ENCODE measurements at places on chromosomes 7 and 10.
A peak's percentile ranks its signal among the peaks of the same experiment; 100 is the strongest.

GRCh38 chr10:51619365-51619764 is 80.0 kb downstream of the CSTF2T start:
- DNase-seq, result no peak

- peak; percentile 93 for DNase-seq
Observed at GRCh38 chr7:74587435-74588126, 69.9 kb upstream of the GTF2I start.

- DNase-seq, result no peak
Observed at GRCh38 chr10:107732045-107732444, 567.5 kb upstream of the SORCS1 start.

GRCh38 chr10:98832196-98832595 is 385.5 kb upstream of the HPS1 start:
- DNase-seq, result no peak

GRCh38 chr10:6953271-6953801 is 373.3 kb upstream of the PRKCQ start:
- no peak for DNase-seq

GRCh38 chr7:128941323-128941890 is 3.7 kb downstream of the IRF5 start:
- DNase-seq, result no peak

- no peak for DNase-seq
Observed at GRCh38 chr7:81407094-81407493, 362.8 kb downstream of the HGF start.

GRCh38 chr10:124294811-124295770 is 123.6 kb downstream of the OAT start:
- DNase-seq, result no peak

- no peak for DNase-seq
Observed at GRCh38 chr7:100489121-100489520, 5.4 kb downstream of the NYAP1 start.

DNA sequence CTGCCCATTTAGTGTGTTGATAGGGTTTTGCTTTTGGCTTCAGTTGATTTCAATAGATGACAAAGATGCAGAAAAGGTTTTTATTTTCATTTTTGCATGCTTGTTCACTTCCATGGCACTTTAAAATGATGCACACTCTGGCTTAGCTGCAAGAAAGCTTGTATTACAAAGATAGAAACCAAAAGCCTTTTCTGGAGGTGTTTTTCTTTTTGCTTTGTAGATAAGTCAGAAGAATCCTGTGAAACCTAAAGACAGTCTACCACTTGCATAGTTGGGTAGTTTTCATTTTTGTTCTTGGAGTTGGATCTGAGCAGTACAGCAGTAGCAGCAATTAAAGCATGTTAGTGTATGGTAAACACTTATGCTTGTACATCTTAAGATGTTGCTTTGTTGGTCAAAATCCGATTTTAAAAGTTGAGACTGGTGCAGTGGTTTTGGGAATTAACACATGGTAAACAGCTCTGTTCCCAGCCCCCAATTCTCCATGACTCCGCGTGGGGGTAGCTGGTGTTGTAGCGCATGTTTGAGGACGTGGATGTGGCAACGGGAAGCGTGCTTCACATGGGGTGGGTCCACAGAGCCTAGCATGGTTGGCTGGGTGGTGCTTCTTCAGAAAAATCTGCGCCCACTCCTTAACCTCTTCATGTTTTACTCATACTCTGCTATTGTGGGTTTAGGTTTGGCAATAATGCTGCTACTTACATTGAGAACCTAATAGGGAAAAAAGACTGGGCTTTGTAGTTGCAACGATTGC is 19.8 kb downstream of the CCNY start:
- DNase-seq, result peak; percentile 33

DNA sequence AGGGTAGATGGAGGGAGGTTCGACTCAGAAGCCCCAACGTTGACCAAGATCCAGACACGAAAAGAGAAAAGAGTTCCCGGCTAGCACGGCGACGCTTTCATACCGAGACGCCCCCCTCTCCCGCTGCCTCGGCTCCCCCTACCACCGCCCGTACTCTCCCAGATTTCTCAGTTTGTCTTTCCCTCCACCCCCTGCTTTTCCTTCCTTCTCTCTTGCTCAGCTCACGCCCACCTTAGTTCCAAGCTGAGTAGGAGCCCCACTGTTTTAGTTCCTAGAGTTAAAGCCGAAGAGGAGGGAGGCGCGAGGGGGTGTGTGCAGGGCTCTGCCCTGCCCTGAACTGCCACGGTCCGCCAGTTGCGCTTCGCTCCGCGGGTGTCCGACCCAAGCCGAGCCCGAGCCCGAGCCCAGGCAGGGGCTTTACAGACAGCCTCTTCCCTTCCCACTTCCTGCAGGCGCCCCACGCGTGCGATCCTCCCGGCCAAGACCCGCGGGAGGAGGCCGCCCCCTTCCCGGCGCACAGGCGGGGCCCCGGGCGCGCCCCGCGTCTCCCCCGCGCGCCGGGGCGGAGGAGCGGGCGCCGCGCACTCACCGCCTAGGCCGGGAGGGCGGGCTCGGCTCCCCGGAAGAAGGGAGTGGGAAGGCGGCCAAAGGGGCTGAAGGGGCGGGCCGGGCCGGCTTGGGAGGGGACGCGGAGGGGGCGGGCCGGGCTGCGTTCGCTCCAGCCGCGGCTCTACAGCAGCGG is at the start of gene EPHB6:
EPHB6 (plus strand) TSS at position 705 of the 742 bp plus-strand sequence. CDS start 8,152 bp downstream, outside the sequence.
- DNase-seq, result no peak

DNA sequence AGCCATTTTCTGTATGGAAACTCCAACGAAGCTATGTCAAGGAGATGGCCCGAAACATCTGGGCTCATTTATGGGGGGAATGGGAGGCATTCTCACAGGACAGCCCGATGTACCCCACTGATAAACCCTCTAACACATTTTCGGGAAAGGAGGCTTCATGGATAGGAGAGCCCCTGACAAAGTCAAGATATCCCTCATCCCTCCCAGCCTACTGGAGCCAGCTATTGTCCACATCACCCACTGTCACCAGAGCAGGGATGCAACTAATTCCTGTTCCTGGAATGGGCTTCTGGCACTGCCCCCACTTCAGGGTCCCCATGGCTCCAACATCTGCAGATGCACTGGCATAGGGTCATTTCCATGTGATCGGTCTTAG is 98.2 kb upstream of the BMPER start:
- no peak for DNase-seq

DNA sequence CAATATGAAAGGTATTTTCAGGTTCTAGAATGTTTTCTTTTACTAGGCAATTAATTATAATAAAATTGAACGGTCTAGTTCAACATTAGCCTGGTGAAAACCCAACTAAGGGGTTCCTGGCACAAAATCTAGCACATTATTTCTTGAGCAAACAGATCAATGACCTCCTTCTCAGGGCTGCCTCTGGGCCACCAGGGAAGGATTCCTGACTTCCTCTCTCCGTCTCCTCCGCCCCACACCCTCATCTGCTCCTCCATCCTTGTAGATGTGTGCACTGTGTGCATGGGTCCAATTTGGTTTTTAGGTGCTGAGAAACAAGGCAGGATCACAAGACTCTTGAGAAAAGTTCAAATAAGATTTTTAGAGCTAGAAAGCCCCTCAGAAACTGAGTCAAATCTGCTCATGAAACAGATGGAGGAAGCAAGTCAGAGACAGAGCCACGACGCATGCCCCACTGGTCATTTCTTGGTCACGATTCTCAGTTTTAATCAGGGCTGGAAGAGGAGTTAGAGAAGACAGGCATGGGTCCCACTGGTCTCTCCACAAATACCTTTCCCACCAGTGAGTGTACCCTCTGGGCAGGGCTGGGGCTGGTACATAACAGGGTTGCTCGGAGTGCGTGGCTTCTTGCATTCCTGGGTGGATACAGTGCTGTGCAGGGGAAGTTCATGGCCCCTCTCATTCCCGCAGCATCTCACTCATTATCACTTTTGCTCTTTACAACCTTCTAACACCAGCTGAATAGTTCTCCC is 3.8 kb downstream of the TRPV6 start:
- DNase-seq, result no peak

- no peak for DNase-seq
Observed at GRCh38 chr7:101119876-101120275, 7.0 kb upstream of the SERPINE1 start.

GRCh38 chr7:4225361-4225771 is 456.7 kb upstream of the FOXK1 start:
- no peak for DNase-seq

GRCh38 chr10:35089611-35090161 is 455 bp downstream of the CUL2 start:
- no peak for DNase-seq

DNA sequence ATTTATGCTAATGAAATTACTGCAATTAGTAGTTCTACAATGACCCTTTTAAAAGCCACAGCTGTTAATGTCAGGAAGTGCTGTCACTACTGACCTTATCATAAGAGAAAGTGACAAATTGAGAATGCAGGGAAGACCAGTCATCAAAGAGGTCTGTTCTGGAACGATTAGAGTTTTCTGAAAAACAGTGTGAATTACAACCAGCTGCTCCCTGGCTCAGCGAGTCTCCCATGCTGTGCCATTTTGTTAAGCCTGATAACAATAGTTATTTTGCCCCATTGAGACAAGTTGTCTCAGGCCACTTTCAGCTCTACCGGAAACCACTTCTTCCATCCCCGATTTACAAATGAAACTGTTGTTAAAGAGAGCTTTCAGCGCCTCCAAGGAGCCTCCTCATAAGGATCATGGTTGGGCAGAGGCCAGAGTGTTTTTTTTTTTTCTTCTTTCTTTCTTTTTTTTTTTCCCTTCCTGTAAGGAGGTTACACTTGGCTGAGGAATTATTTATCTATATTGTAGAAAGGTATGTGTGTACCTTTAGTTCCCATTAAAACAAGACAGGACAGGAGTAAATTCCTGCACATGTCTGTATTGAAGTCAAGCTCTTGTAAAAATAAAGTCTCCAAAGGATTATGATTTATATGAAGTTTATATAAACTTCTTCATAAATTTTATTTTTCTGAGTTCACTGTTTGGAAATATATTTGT is 173.6 kb downstream of the CDCA7L start:
- DNase-seq, result no peak

- peak; percentile 47 for DNase-seq
Observed at GRCh38 chr10:103605359-103606096, 112.0 kb downstream of the NEURL1 start.

DNA sequence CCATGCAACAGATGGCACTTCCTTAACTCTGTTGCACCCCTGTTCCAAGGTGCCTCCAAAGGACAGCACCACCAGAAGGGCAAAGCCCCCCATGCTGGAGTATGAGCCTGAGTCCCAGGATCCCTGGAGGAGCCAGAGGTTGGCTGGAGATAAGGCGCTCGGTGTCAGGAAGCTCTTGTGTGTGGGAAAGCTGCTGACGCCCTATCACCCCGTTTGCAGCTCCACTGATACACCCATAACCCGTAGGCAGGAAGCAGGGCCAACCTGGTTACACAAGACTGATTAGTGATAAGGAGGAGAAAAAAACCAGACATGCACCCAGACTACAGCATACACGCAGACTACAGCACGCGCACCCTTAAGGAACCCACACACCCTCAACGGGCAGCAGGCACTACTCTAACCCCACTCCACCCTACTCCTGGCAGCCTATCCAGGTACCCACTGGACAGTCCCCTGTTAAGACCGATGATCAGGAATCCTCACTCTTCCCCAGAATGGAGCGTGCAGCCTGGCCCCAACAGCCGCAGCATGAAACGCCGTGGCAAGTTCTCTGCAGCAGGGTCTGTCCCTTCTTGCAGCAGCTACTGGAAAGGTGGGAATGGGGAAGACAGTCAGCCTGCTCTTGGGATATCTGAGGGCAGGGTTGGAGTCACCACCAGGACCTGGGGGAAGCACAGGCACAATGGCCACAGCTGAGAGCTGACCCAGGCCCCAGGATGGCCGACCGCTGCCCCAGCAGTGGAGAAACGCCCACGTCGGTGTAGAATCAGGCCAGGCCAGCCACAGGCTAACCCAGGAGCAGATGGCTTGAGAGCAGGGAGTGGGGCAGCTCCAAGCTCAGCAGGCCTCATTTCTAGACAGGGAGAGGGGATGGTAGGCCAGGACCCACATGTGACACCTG is 38.3 kb upstream of the TUBB8 start:
- no peak for DNase-seq

DNA sequence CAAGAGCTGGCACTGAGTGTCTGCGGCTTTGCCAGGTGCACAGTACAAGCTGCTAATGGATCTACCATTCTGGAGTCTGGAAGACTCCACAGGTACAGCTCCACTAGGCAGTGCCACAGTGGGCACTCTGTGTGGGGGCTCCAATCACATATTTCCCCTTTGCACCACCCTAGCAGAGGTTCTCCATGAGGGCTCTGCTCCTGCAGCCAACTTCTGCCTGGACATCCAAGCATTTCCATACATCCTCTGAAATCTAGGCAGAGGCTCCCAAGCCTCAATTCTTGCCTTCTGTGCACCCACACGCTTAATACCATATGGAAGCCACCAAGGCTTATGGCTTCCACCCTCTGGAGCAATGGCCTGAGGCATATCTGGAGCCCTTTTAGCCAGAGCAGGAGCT is 29.2 kb downstream of the IQUB start:
- DNase-seq, result no peak

DNA sequence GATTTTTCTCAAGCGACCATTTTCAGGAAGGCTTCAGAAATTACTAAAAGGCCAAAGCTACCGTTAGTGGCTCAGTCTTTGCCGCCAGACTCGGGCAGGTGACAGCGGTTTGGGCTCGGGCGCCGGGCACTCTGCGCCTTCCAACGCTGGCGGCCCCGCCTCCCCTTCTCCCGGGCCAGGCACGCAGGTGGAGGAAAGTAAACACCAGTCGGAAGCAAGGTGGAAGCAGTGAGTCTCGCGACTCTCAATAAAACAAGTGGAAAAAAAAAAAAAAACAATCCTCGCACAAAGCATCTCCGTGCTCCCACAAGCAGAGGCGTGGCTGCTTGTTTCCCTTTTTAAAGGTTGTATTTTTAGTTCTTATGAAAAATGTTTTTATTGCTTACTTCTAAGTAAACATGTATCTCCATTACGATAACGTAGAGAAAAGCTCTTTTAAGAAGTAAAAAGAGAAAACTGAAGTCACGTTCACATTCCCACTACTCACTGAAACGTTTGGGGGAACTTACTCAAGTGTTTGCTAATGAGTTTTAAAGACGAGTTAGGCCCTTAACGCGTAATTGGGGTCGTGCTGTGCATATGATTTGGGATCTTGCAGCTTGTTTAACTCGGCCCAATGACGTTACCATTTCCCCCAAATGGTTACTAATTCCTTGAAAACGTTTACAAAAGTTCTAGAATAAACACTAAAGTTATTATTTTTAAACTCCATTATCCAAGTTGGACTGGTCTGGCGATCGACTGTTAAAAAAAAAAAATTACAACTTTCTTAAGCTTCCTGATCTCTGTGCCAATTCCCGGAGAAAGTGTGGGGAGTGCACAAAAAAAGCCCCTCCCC is 864 bp downstream of the CDCA7L start:
- DNase-seq, result no peak

DNA sequence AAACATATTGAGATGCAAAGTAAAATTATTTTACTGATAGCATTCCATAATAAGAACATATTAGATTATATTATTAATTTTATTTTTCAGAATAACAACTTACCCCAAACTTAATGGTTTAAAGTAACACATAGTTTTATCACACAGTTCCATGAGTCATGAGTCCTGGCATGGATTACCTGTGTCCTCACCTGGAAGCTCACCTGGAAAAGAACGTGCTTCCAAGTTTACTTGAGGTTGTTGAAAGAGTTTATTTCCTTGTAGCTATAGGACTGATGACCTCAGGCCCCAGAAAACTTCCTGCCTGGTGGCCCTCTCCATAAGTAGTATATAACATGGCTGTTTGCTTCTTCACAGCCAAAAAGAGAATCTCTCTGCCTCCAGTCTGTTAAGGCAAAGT is 254.6 kb downstream of the TFEC start:
- no peak for DNase-seq

Data from stromal cell of bone marrow (primary cell).